Bronchial epithelial cell (primary cell): ENCODE measurements at places on chromosomes 6 and 20.

DNA sequence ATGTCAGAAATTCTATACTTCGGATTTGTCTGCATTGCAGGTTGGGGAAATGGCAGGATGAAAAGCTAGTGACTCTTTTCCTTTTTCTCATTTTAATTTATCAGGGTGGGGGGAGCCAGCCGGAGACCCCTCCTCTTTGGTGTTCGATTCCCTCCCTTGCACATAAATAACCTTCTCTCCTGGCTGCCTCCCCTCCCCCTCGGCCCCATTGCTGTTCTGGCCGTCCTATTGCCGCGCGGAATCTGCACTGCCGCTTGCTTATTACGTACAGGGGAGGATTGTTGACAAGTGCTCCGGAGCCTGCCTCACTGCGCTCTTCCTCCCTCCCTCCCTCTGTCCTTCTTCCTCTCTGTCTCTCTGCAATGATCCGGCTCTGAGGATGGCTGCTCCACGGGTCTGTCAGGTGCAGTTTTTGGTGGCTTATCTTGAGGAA, 154.7 kb downstream of the JARID2 start:
- DNase-seq = no peak

DNA sequence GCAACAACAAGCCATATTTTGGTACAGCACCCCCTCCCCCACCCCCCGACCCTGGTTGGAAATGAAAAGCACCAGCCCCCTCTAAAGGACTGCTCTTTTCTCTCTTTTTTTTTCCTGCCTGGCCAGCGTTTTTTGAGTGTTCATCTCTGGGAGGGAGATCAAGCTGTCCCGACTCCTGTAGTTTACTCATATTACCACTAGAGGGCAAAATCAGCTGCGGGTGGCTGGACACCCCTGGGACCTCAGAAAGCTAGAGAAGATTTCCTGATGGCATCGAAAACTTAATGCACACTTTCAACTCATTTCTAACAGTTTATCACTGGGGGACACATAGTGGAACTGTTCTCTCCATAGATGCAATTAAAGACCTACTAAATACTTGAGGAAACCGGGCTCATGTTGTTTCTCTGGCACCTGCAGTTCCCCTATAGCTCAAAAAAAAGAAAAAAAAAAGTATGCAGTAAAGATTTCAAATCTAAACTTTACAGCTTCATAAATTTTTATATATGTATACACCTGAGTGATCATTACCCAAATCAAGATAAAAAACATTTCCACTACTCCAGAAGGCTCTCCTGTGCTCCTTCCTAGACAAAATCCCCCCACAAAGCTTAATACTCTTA, 24.4 kb downstream of the CNBD2 start:
- peak; percentile 52 for DNase-seq

DNA sequence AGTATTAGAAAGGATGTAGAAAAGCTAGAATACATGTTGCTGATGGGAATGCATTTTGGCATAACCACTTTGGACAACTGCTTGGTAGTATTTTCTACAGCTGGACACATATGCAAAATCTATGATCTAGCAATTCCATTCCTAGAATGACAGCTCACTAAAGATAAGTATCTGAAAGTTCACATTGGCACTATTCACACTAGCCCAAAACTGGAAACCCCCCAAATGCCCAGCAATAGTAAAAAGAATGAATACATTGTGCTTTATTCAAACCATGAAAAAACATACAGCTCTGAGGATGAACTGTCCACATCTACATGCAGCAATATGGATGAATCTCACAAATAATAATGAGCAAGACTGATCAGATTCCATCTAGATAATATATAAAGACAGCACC, 79.0 kb downstream of the PPP1R3G start:
- DNase-seq = no peak

DNA sequence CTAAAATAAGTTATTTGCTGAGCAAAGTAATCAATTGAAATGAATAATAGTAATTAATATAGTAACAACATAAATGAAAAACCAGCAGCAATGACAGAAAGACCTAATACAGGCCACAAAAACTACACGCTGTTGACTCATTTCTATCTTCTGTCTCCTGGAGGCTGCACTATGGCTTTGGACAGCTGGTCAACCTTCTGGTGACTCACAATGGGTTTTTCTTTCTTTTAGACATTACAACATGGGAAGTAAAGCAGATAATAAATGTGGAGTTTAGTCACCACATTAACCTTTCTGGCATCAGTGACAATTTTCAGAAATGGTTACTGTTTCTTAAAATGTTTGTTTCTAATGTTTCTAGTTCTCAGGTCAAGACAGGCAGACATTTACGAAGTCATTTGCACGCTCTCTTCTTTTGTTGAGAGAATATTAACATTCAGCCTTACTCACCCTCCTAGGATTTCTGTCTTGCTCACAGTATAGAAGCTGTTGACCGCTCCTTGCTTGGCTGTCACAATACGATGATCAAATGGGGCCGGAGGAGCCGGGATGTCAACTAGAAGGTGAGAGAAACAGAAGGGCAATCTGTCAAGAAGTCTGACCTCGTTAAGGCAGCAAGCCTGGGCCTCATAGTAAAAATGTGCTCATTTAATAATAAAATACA, 62.2 kb downstream of the MYLK4 start:
- DNase-seq = peak; percentile 84

GRCh38 chr6:3899970-3900439, 50.8 kb downstream of the FAM50B start:
- DNase-seq = peak; percentile 78

DNA sequence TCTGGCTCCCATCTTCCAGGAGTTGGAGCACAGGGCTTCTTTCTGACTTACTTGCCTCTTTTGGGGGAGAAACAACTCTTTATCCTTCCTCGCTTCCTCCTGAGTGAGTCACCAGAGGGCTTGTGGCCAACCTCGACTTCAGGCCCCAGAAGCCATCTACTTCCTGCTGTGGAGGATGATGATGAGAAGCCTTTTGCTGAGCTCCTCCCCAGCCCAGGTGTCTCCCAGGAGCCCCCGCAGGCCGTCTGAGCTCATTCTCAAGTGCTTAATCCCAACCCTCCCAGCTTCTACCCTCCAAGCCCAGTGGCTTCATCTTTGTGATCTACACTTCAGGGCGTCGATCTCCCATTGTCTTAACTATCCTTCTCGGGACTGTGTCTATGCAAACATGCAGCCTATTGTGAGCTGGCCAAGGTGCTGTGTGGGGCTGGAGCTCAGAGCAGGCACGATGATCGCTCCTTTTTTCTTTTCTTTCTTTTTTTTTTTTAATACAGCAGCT, 27.9 kb downstream of the SDCBP2 start:
- peak; percentile 66 for DNase-seq

- DNase-seq = no peak
Observed at GRCh38 chr6:110881546-110882273, 7.1 kb downstream of the AMD1 start.

DNA sequence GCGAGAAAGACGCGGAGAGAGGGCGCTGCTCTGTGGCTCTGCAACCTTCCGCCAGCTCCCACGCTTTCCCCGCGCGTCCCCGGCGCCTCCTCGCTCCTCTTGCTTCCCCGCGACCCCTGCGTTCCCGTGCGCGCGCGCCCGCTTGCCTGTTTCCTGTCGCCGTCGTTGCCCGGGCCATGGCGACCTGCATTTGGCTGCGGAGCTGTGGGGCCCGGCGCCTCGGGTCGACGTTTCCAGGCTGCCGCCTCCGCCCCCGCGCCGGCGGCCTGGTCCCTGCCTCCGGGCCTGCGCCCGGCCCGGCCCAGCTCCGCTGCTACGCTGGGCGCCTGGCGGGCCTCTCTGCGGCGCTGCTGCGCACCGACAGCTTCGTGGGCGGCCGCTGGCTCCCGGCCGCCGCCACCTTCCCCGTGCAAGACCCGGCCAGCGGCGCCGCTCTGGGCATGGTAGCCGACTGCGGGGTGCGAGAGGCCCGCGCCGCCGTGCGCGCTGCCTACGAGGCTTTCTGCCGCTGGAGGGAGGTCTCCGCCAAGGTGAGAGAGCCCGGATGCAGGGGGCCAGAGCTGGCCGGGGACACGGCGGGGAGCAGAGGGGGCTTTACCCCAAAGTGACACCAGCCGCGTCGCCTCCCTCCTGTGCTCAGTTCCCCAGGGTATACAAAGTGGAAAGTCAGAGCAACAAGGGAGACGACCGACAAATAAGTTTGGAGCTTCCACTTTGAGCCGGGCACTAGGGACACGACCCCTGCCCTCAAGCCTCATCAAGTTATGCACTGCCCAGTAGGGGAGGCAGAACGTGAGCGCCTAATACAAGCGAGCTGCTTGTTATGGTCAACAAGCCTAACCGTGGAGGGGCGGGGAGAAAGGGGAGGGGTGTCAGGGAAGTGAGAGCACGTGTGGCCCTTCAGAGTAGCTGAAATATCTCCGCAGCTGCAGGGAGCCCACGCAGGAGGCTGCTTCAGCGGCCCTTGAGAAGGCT, at the start of gene ALDH5A1:
Gene ALDH5A1, plus strand, starts transcription at position 149 of the 975 bp plus-strand sequence. Its CDS starts 28 bp downstream, at position 177.
- DNase-seq = peak; percentile 39

DNA sequence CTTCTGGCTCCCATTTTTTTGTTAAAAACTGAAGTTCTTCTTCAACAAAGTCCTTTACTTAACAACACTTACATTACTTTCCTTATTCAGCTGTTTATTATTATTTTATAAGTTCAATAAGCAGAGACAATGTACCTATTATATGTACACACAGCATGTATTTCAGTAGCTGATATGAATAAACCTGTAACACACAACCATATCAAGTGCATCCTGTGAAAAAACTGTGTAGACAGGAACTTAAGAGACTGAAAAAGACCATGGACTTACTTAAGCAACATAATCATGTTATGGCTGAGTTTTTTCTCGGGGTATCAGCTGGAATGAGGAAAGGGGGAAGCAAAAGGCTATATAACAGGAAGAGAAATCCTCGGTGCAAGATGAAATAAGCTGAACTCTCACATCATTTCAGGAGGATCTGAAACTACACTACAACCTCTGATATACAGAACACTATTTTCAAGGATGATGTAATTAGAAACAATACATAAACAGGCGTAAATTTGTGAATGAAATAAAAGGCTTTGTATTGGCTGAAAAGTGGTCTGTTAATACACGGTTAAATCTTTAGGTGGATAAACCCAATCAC, 70.9 kb downstream of the REV3L start:
- no peak for DNase-seq

GRCh38 chr6:26367114-26367513, 2.1 kb downstream of the BTN3A2 start:
- no peak for DNase-seq

- DNase-seq = no peak
Observed at GRCh38 chr6:157139054-157139708, 184.1 kb downstream of the TMEM242 start.

GRCh38 chr20:24668791-24669190, 199.4 kb downstream of the SYNDIG1 start:
- DNase-seq = no peak
